GM23248 (cell line): ENCODE measurements at places on chromosomes 2 and 18. TPM values are rescaled to one million over a fixed set of nuclear protein-coding genes. Genes with fewer than 3 reads are reported as not detected.

Gene NT5C1B
- 0.88 and 1.4 TPM in 2 replicates for polyA plus RNA-seq

Gene DSG4
- not detected in 2 replicates for polyA plus RNA-seq

Gene MRPL53
- polyA plus RNA-seq: 69.2 and 71.0 TPM in 2 replicates

Gene BCL11A
- 8.9 and 9.6 TPM in 2 replicates for polyA plus RNA-seq

Gene CYP27C1
- polyA plus RNA-seq: 0.70 and 0.73 TPM in 2 replicates

Gene GTF2A1L
- 0.13 and 0.27 TPM in 2 replicates for polyA plus RNA-seq

Gene MPHOSPH10
- polyA plus RNA-seq: 26.4 and 26.6 TPM in 2 replicates

Gene RTP5
- polyA plus RNA-seq: not detected in 2 replicates

DNA sequence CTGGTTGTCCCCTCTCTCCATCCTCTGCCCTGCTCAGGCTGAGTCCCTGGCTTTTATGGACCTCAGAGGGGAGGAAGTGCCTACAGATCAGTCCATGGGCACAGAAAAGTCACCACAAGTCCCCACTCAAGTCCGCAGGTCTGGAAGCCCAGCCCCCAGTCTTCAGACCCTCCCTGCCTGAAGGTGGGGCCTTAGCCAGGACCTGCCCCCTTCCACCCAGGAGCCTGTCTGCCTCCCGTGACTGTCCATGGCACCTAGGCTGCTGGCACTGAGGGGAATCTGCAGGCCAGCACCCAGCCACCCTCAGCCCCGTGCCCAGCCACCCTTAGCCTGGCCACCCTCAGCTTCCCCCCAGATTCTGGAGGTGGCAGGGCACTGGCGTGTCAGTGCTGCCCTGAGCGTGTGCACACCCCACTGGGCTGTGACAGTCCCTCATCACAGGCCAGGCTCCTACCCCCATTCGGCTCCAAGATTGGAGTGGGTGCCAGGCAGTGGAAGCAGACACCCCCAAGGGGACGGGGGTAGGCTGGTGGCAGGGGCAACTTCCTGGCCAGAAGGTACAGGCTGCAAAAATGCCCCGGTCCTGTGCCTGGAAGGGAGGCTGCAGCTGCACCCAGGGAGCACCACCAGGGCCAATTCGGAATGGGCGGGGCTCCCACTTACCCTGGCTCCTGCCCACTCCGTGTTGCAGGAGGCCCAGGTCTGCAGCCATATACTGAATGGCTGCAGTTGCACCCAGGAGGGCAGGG, 154.7 kb upstream of the RMP24 start:
- DNase-seq: no peak

DNA sequence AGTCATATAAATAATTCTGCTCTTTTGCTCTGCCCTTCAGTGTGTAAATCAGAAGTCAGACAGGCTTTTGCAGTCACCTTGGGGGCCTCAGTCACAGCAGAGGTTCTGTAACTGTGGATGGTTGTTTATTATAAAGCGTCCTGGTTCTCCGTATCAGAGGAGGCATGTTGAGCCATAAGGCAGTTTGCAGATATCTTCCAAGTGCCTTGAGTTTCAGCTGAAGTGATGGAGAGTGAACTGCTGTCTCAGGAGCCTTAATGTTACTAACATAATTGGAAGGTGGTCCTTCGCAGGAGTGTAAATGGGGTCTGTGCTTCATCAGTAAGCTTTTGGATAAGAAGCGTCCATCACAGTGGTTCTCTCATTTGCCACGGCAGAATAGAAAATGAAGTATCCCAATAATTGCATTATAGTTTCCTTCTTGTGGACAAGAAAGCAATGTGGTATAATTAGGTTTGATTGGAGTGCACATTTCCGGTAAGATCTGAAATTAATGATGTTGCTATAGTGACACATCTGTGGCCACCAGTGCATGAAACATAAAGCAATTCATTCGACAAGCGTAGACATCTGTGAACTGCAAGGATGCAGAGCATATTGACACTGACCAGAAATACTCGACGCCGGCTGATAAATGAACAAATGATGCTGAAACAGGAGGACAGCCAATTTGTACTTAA, 112.5 kb upstream of the NFATC1 start:
- DNase-seq: no peak

GRCh38 chr2:15812187-15812780, 128.1 kb upstream of the MYCN start:
- no peak for DNase-seq

- DNase-seq: no peak
These were observed 331.6 kb downstream of the TXNL1 start for GRCh38 chr18:56306797-56307196.

GRCh38 chr2:129554373-129554772, 425.1 kb upstream of the RAB6C start:
- no peak for DNase-seq

GRCh38 chr2:83756219-83756618, 702.9 kb downstream of the SUCLG1 start:
- DNase-seq: no peak

DNA sequence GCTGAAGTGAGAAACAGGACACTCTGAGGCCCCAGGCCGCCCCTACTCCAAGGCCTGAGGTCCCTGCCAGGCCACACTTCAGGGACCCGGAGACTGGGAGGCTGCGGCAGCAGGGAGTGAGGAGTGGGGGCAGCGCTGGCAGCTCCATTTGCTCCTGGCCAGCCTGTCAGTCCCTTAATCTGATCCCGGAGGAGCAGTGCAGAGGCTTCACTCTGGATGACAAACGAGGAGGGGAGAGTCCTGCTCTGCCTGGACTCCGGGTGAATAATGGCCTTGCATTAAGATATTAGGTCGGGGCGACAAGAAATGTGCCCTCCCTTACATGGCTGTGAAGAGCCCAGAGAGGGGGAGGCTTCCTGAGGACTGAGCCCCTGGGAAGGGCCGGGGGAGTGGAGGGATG, 14.3 kb upstream of the PRSS56 start:
- DNase-seq: no peak

DNA sequence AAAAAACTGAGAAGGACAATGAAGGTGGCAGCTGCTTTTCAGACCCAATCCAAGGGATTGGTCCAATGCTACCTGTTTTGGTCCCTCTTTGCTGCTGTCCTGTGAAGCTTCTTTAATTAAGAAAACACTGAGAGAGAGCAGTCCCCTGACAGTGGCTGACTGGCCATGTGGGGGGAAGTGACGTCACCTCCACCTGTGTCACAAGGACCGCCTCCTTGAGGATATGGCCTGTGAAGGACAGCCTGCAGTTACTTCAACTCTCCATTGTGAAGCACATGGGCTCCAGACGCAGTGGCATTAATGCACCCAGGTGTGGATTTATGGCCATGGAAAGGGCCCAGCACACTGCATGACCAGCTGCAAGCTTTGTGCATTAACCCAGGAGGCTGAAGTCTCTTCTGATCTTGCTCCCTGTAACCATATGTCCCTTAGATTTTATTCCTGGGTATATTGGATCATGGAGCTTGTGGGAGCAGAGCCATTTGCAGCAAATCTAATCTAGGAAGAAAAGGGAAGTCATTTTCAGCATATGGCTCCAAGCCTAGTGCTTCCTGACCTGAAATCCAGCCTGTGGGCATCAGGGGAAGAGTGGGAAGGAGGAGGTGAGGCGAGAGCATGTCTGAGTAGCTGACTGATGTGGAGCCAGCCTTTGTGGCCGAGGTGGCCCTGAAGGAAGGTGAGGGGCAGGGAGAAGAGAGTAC, 32.2 kb downstream of the KIF5C start:
- no peak for DNase-seq

DNA sequence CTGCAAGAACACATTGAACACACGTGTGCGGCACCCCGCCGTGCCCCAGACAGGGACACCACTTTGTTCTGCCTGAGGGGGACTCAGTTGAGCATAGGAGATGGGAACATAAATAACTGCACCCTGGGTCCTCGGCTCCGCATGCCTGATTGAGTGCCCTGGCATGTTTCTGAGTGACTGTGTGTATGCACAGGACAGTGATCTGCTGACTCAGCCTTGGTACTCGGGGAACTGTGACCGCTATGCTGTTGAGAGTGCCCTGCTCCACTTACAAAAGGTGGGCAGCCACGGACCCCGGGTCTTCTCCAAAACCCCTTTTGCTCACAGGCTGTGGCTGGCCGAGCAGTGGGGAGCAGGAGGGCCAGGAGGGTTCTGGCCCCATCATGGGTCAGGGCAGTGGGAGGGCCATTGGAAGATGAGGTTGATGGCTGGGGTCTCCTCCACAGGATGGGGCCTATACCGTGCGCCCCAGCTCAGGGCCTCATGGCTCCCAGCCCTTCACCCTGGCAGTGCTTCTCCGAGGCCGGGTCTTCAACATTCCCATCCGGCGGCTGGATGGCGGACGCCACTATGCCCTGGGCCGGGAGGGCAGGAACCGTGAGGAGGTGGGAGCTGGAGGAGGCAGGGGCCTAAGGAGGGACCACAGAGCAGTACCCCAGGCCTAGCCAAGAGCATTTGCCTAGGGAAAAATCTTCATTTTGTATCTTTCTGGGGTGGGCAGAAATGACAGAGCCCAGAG, 16.9 kb downstream of the SH2D6 start:
- DNase-seq: no peak

- no peak for DNase-seq
These were observed 35.3 kb downstream of the ACVR1C start for GRCh38 chr2:157593411-157593810.

GRCh38 chr2:139078376-139078775, 298.2 kb upstream of the NXPH2 start:
- no peak for DNase-seq

DNA sequence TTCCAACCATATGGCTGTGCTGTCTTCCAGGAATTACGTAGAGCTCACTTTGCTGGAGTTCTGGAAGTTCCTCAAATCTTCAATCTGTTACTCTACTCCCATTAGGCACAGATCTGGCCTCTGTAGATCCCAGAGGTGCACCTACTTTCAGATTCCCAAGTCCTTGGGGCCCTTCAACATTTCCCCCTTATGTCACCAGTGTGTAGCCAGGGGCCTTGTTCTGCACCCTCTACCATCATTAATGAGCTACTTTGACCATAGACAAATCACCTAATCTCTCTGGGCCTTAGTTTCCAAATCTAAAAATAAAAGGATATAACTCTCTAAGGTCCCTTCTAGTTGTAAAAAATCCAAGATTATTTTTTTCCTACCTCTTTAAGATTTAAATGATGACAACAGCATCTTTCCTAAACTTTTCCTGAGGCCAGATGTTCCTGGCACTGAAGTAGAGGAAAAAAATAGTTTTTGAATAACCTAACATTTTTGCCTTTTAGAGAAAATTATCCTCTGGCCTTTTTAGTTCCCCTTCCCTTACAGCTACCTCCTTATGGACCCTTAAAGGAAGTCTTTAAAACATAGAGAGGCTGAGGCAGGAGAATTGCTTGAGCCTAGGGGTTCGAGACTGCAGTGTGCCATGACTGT, 31.0 kb upstream of the WIPF1 start:
- no peak for DNase-seq

DNA sequence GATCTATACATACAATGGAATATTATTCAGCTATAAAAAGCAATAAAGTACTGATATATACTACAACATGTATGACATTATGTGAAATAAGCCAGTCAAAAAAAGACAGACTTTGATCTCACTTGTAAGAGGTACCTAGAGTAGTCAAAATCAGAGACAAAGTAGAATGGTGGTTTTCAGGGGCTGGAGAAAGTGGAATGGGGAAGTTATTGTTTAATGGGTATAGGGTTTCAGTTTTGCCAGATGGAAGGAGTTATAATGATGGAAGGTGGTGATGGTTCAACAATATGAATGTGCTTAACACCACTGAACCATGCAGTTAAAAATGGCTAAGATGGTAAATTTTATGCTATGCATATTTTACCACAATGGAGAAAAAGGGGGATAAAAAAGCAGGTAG, 6.3 kb downstream of the COBLL1 start:
- no peak for DNase-seq

DNA sequence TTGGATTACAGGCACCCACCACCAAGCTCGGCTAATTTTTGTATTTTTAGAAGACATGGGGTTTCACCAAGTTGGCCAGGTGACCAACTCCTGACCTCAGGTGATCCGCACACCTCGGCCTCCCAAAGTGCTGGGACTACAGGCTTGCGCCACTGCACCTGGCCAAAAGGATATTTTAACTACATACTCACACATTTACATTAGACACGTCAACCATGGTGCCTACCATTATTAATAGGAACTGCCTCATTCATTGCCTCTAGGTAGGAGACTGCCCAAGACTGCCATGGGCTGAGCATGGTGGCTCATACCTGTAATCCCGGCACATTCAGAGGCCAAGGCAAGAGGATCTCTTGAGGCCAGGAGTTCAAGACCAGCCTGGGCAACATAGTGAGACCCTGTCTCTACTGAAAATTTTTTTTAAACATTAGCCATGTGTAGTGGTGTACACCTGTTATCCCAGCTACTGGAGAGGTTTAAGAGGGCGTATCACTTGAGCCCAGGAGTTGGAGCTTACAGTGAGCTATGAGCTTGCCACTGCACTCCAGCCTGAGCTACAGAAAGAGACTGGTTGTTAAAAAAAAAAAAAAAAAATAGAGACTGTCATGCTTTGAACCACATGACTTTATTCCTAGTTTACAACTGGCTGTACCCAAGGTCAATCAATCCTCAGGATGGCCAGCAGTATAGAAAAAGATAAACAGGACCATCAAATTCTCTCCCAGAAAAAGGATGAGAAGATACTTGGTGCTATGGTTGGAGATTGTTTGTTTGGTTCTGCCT, 31.1 kb upstream of the EPC2 start:
- no peak for DNase-seq

- peak; percentile 19 for DNase-seq
These were observed 360.9 kb downstream of the ERBB4 start for GRCh38 chr2:212177724-212178123.

- no peak for DNase-seq
These were observed 139.4 kb downstream of the FAM210A start for GRCh38 chr18:13587001-13587400.

DNA sequence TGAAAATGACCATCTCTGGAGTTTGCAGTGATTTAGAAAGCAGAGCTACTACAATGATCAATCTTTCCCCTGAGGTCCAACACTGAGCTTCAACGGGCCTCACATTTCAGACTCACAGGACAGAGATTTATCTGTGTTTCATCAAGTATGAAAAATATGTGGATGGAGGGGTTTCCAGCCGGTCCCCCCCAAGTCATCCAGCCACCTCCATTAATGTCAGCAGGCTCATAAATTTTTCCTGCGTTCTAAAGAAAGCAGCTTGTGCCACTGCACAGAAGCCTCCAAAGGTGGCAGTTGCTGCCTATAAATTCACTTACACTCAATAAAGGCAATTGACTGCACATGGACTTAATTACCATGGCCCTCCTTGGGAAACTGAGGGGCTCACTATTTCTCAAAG, 117.4 kb upstream of the ACKR3 start:
- no peak for DNase-seq

DNA sequence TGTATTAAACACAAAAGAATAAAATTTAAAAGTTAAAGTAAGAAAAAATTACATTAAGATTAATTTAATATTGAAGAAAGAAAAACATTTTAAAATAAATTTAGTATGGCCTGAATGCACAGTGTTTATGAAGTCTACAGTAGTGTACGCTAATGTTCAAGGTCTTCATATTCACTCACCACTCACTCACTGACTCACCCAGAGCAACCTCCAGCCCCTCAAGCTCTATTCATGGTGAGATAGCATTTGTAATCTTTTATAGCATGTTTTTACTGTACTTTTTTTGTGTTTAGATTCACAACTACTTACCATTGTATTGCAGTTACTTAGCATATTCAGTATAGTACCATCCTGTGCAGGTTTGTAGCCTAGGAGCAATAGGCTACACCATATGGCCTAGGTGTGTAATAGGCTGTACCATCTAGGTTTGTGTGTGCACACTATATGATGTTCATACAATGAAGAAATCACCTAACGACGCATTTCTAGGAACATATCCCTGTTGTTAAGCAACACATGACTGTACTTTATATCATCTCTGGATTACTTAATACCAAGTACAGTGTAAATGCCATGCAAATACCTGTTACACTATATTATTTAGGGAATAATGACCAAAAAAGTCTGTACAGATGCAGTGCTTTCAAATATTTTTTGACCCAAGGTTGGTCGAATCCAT, 144.0 kb upstream of the IL1R2 start:
- DNase-seq: peak; percentile 36
